COR-L47 (cell line): ENCODE measurements at places on chromosomes 5 and 9.
A peak's percentile ranks its signal among the peaks of the same experiment; 100 is the strongest.

- DNase-seq, result peak; percentile 14
Observed at GRCh38 chr9:764105-764524, 77.4 kb upstream of the DMRT1 start.

- no peak for DNase-seq
Observed at GRCh38 chr5:82356808-82357671, 78.9 kb upstream of the RPS23 start.

DNA sequence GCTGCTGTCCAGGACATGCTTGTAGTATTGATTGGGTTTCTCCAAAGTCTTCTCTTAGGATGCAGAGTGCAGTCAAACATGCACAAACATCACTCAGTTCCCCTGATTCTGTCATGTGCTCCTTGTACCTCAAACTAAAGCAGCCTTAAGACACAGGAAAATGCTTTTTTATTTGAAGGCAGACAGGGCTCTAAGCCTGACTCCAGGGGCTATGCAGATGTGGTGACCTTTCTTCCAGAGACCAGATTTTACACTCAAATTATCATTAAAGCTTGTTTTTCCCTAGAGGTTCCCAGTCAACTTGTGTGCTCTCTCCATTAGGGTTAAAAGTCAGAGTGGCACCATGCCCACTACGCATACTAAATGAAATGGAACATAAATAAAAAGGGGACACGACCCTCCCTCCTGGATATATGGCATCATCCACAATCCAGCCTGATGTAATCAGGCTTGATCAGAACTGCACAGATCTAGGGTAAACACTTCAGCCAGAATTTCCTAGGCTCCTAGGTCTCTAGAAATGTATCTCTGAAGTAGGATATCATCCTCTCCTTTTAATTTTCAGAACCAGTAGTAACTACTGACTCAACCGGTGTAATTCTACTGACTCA lies 771.1 kb downstream of the NR2F1-AS1 start:
- no peak for DNase-seq

DNA sequence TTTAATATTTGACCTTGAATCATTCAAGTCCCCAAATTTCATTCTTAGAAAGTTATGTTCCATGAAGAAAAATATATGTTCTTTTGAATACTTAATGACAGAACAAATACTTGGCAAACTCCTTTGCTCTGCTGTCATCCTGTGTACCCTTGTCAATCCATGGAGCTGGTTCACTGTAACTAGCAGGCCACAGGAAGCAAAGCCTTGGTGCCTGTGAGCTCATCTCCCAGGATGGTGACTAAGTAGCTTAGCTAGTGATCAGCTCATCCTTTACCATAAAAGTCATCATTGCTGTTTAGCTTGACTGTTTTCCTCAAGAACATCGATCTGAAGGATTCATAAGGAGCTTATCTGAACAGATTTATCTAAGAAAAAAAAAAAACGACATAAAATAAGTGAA lies 65.4 kb downstream of the WDR41 start:
- no peak for DNase-seq

- no peak for DNase-seq
Observed at GRCh38 chr5:83947763-83948162, 227.1 kb upstream of the HAPLN1 start.

DNA sequence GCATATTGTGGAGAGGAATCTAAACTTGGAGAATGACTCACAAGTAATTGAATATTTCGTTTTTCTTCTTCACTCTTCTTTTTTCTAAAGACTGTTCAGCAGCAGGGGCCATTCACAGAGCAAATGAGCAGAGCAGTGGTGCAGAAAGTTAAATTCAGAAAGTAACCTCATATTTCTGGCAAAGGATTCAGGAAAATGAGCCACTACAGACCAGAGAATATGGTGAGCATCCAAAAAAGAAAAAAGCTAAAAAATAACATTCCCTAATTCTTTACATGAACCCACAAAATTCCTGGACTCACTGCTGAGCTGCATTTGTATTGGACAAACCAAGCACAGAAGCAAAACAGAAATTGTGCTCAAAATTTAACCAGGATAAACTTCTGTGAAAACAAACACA lies 1486.8 kb upstream of the C9orf72 start:
- DNase-seq, result no peak

- DNase-seq, result no peak
Observed at GRCh38 chr5:134547999-134548658, 22.7 kb downstream of the JADE2 start.

- DNase-seq, result no peak
Observed at GRCh38 chr9:37187713-37188439, 67.5 kb downstream of the ZCCHC7 start.

DNA sequence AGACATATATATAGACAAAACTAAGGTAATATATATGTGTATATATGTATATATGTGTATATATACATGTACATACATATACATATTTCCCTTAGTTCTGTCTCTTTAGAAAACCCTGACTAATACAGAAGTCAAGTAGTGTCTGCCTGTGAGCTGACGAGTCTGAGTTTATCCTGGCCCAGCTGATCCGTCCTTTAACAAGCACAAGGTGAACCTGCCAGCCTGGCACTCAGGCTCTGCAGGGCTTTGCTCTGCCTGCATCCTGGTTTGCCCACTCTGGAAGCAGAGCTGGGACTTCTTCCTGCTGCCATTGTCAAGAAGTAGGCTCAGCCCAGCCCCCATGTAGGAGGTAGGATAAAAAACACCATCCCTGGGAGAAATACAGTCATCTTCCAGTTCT lies 388.0 kb downstream of the ICE1 start:
- DNase-seq, result no peak

DNA sequence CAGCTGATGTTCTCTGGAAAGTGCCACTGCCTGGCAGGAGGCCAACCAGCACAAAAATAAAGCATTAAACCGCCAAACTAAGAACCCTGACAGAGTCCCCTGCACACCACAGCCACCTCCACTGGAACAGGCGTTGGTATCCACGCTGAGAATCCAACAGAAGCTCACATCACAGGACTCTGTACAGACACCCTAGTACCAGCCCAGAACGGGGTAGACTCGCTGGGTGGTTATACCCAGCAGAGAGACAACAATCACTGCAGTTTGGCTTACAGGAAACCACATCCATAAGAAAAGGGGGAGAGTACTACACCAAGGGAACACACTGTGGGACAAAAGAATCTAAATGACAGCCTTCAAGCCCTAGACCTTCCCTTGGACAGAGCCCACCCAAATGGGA lies 15.0 kb upstream of the POU5F2 start:
- DNase-seq, result no peak

GRCh38 chr9:93431539-93432105 lies 19.9 kb upstream of the FAM120A start:
- DNase-seq, result no peak

- no peak for DNase-seq
Observed at GRCh38 chr5:166063261-166063660, 2228.2 kb upstream of the WWC1 start.

DNA sequence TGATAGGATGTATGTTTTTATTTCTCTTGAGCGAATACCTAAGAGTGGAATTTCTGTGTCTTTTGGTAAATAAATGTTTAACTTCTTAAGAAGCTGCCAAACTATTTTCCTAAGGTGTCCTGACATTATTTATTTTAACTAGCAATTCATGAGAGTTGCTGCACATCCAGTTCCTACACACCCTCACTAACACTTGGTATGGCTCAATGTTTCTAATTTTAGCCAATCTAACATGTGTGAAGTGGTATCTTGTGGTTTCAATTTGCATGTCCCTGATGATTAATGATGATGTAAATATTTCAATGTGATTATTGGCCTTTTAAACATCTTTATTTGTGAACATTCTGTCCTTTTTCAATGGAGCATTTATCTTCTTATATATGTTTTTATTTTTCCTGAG lies 2095.5 kb upstream of the C9orf72 start:
- no peak for DNase-seq

- no peak for DNase-seq
Observed at GRCh38 chr9:19513671-19514275, 105.0 kb downstream of the ACER2 start.

DNA sequence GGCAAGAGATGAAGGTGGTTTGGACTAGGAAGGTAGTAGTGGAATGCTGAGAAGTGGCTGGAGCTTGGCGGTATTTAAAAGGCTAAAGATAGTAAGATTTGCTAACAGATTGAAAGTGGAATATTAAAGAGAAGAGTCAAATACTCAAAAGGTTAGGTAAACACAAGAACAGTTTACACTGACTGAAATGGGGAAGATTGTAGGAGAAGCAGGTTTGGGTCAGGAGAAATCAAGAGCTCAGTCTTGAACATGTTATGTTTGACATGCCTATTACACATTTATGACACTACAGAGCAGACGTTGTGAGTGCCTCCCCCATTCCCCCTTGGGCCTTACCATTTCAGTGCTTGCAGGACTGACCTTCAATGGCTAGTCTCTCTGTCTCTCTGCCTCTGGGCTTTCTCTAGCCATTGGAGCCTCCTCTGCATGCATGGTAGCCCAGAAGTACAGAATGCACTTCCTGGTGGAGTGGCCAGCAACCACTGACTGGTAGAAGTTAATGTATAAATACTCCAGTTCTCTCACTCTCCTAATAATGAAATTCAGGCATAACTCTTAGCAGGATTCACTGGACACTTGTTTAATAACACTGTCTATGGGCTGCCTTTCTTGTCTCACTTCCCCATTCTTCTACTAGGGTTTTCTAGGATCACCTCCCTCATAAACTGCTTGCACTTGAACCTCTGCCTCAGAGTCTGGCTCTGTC lies 56.8 kb downstream of the HMGCS1 start:
- DNase-seq, result no peak

DNA sequence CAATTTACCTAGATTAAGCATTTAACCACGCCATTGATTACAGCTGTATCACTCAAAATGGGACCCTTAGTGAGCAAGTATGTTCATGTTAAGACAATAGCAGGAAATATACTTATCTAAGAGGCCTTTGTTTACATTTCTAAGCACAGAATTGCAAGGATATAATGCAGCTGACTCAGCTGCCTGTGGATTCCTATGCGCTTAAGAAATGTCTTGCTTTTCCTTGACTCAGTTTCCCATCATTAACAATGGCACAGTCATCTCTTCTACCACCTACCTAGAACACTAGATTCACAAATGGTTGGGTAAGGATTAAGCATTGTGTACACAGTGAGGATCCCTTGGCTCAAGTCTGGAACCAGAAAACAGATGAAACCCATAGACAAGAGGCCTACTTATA lies 163.8 kb downstream of the TSSK1B start:
- no peak for DNase-seq

DNA sequence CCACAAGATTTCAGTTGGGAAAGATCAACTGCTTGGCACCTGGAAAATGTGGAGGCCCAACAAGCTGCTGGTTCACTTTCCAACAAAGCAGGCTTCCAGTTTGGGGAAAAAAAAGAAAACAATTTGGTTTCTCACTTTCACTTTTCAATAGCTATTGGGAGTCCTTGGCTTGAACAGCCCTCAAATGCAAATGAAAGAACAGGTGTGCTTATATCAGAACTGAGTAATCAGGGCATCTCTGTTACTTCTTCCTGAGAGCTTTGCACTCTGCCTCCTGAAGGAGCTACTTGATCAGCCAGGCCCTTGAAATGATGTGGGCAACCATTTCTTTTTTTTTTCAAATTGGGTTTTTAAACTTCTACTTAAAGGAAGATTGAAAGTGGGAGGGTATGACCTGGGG lies 73.5 kb downstream of the MFAP3 start:
- DNase-seq, result no peak

DNA sequence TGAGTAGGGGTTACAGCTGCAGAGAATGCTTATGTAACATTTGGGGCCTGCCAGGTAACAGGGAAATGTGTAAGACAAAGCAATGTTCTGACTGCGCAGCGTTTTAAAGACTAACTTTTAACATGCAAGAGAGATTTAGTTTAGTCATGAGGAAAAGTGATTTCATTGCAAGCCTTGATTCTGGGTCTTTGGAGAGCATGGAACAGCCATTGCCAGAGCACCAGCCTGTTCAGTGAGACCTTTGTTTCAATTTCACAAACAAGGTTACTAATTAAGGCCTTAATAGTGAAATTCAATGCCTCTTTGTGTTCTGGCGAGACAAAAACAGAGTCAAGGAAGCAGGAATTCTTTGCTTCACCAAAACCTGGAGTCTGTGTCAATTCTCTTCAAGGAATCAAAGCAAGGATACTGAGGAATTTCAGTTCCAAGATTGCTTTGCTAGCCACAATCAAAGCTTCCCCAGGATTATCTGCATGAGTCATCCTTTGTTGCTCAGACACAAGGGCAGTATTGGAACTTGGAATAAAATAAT lies 14.4 kb downstream of the CKMT2 start:
- no peak for DNase-seq

DNA sequence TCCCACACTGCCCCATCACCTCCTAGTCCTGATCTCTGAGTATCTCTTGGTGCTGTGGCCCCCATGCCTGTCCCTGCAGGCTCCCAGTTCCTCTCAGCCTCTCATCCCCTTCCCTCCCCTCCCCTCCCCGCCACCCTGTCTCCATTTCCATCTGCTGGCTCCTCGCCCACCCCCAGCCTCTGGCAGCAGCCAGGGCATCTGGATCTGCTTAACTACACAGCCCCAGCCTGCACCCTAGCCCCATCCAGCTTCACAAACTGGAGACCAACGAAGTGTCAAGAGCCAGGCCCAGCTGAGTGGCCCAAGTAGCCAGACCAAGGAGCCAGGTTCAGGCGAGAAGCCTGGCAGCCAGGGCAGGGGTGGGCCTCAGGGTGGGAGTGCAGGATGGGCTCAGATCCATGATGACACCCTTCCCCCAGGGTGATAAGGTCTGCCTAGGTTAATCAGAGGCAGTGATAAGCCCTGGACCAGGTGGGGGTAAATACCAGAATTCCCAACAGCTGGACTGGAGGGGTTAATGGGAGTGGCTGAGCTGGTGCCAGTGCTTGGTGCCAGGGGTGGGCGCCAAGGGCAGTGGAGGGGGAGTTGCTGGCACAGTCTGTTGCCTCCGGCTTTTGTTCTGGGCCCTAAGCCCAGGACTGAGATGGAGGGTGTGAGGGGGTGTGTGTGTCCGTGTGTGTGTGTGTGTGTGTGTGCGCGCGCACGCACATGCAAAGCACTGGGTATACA lies 2.5 kb downstream of the IL11RA start:
- DNase-seq, result peak; percentile 21
